ENCODE measurements at places on chromosomes 1 and 21.

GRCh38 chr1:240029418-240029817 lies 62.3 kb upstream of the FMN2 start:
- DNase-seq, result no peak

DNA sequence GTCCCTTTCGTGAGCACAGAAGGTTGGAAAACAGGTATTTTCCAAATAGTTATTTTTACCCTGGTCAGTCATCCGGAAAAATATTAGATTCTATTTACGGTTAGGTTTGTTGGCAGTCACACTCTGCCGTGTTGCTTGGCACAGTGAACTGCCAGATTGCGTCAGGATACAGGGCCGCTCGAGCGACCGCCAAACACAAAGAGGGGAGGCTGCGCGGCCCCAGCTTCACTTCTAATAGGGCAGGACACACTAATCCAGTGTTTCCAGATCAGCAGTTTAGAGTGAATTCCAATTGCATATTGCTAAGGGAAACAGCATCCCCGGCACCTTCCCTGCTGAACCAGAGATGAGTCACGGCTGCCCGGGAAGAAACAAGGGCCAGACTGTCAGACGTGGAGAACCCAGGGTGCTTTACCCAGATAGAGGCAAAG lies 22.9 kb downstream of the UMODL1 start:
- no peak for DNase-seq

DNA sequence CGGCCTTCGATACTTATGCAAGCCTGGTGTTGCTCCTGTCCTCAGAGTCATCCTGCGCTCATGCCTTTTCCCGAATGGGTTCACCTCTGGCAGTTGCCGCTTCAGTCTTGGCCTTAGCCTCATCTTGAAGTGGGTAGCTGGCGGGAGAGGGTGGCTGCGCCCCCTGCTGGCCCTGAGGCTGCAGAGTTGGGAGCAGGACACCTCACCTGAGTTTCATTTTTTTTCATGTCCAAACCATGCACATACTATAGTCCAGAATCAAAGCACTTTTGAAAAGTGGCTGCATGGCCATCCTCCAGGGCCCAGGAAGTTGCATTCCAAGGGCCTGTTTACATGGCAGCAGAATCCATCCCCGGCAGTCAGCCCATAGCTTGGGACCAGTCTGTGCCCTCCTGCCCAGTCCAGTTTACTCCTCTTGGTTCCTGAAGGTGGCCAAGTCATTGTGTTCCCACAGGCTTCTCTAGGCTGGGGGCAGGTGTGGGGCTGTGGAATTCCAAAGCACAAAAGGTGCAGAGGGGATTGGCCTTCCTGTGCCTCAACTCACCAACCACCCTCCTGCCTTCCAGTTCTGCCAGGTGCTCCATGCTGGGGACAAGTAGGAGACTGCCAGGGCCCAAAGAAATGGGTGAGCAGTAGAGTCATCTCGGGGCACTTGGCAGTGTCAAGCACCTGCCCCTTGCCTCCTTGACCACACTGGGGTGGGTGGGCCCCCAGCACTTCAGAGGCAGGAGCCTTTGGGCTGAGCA lies 44.0 kb downstream of the YARS1 start:
- peak; percentile 55 for DNase-seq

DNA sequence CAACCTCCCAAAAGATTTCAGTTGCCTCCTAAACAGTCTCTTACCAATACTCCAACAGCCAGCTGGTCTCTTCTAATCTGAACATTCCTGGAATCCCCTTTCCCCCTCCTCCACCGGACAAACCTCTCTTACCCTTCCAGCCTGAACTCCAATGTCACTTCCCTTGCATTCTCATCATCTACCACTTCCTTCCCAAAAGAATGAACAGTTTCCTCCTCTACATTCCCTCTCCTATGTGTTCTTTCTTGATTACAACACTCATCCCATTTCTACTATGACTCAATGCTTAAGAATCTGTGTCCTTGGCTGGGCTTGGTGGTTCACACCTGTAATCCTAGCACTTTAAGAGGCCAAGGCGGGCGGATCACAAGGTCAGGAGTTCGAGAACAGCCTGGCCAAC lies 417.1 kb downstream of the SETD4 start:
- no peak for DNase-seq

DNA sequence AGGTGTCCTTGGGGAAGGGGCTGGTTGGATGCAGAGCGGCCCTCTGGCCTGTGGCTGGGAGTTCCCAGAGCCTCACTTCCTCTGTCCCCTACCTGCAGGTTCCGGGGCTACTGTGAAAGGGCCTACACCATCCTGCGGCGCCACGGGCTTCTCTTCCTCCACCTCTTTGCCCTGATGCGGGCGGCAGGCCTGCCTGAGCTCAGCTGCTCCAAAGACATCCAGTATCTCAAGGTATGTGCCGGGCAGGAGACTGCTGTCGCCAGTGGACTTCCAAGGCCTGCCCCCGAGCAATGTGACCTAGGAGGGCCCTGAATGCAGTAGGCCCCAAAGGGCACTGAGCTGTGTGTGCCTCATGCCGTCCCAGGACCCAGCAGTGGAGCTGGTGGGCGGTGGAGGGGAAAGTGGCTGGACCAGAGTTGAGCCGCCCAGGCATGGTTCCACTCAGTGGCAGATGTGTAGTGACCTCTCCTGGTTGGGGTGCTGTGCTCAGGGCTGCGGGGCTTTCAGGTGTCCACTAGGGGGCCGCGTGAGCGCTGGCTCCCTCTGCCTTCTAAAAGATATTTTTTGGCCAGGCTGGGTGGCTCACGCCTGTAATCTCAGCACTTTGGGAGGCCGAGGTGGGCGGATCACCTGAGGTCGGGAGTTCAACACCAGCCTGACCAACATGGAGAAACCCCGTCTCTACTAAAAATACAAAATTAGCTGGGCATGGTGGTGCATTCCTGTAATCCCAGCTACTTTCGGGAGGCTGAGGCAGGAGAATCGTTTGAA lies 73.4 kb downstream of the PIK3CD start:
- DNase-seq, result peak; percentile 45

DNA sequence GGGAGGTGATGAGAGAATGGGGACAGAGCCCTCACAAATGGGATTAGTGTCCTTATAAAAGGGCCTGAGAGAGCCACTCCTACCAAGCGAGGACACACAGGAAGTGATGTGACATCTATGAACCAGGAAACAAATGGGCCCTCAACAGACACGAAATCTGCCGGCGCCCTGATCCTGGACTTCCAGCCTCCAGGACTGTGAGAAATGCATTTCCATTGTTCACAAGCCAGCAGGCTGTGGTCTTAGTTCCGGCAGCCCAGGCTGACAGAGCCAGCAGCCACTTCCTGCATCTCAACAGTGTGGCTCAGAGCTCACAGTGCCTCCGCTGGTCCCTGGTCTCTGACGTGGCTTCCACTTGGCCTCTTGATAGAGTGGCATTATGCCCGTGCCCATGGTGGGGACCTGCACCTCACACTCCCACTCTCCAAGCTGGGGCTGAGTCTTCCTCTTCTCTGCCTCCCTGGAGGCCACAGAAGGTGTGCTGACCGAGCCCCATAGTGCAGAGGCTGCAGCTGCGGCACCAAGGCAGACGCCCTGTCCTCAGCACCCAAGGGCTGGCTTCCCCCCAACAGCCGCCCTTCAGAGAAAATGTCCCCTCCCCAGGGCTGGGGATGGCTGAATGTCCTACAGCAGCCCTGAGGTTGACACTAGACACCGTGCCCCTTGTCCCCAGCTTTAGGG lies 44.9 kb downstream of the ACOT7 start:
- no peak for DNase-seq

DNA sequence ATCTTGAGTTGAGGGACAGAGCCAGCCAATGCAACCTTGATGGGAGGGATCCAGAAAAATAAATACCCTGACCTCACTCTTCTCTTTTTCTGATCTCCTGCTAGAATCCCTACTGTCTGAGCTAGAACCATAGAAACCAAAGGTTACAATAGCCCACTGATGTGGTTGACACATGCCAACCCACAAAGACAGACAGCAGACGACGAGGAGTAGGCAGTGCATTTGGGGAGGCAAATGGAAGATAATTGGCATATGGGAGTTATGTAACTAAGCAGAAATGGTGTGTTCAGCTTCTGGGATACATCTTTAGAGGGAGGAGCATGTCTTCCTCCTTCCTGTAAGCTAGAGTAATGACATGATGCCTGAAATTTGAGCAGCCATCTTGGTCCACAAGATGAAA lies 171.7 kb upstream of the FGGY start:
- no peak for DNase-seq

GRCh38 chr1:204222764-204223055 lies 8.9 kb upstream of the GOLT1A start:
- DNase-seq, result no peak

DNA sequence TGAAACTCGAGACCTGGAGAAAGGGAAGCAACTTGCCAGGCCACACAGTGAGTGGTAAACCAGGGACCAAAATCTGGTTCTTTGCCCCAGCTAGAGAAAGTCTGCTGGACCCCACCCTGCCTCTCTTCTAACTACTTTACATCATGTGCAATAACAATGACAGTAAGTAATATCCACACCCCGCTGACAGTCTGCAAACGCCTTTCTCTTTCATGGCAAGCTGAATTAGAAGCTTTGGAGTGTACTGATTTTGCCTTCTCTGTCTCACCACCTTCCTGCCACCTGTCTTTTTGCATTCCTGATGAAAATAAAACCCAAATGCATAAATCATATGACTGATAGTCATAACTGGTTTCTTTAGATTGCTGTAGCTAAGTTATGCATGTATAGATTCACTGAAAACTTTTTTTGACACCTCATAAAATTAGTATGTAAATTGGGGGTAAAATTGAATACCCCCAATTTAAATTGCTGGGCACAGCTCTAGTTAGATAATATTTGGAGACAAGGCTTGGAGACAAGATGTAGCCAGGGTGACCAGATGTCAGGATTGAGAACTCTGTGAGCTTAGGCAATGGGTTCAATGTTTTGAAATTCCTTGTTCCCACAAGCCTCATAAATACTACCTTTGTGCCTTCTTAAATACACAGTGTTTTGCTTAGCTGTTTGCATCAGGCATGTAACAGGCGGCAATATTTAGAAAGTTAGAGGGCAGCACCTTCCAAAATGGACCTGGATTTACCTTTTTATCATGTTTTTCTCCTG lies 73.5 kb downstream of the ST6GALNAC5 start:
- DNase-seq, result no peak

- no peak for DNase-seq
These were observed 44.7 kb upstream of the LRP8 start for GRCh38 chr1:53372501-53372951.

- no peak for DNase-seq
These were observed 20.5 kb downstream of the LSS start for GRCh38 chr21:46207920-46208591.

GRCh38 chr1:44406737-44407429 lies 1.8 kb downstream of the RNF220 start:
- DNase-seq, result no peak

GRCh38 chr1:182682898-182683501 lies 1.4 kb downstream of the RGS8 start:
- no peak for DNase-seq

All from activated CD4-positive, CD25-positive, alpha-beta regulatory T cell (primary cell).